ENCODE measurements at places on chromosomes 5 and 9.
A peak's percentile ranks its signal among the peaks of the same experiment; 100 is the strongest.

GRCh38 chr5:36041537-36041845, 25.2 kb downstream of the UGT3A2 start:
- no peak for DNase-seq

GRCh38 chr5:38994324-38994927, 79.8 kb downstream of the RICTOR start:
- peak; percentile 70 for DNase-seq

DNA sequence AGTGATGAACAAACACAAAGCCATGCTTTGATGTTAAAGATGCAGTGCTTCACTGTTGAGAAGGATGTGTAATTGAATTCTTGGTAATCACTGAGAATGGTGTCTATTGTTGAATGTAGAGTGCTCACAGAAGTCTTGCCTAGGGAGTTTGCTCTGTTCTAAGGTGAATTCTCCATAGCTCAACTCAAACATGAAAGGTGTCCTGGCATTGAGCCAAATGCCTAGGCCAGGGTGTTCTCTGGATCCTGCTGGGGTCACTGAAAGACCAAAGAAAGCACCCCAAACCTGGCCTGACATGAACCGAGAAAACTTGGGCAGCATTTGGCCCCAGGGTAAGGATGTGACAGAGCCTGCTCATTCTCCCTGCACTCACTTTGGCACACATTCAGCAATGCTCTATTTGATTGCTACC, 217.3 kb downstream of the ARL15 start:
- DNase-seq: no peak

- peak; percentile 31 for DNase-seq
These were observed 88.4 kb downstream of the ENC1 start for GRCh38 chr5:74552101-74552500.

- DNase-seq: no peak
These were observed 114.7 kb downstream of the KIAA0825 start for GRCh38 chr5:94503677-94504076.

- no peak for DNase-seq
These were observed 148.1 kb downstream of the MAT2B start for GRCh38 chr5:163653526-163653925.

- no peak for DNase-seq
These were observed 4.2 kb downstream of the TXNDC15 start for GRCh38 chr5:134878403-134878802.

- no peak for DNase-seq
These were observed 105.1 kb downstream of the FBN2 start for GRCh38 chr5:128432913-128433440.

DNA sequence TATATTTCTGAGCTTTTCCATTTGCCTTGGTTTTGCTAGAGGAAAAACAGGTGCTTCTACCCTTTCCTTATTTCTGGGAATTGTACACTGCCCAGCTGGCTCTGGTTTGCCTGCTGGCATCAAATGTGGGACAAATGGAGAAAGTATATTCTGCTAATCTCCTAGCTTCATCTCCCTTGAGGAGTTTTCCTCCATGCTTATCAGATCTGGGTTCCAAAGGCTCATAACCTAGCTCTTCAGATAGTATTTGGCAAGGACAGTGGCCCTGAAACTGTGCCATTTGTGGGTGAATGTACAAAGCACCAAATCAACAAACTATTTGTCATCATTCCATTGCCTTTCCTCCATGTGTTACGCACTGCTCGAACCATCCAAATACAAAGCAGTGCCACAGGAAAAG, 16.2 kb downstream of the PRLR start:
- DNase-seq: no peak

DNA sequence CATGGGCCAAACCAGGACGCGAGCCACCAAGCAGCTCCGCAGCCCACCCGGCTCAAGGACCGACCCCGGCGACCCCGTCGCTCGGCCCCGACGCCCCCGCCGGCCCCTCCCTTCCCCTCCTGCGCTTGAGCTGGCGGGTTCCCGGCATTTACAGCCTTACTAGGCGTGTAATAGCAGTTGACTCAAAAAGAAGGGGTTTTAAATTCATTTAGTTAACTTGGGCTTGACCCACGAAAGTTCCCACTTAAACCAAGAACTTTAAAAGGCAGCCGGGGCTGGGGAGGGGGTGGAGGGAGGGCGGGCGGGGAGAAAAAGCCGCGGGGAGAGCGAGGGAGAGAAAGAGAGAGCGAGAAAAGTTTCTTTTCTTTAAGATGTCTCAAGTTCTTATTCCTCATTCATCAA, 636 bp downstream of the PRDM12 start:
- DNase-seq: no peak

DNA sequence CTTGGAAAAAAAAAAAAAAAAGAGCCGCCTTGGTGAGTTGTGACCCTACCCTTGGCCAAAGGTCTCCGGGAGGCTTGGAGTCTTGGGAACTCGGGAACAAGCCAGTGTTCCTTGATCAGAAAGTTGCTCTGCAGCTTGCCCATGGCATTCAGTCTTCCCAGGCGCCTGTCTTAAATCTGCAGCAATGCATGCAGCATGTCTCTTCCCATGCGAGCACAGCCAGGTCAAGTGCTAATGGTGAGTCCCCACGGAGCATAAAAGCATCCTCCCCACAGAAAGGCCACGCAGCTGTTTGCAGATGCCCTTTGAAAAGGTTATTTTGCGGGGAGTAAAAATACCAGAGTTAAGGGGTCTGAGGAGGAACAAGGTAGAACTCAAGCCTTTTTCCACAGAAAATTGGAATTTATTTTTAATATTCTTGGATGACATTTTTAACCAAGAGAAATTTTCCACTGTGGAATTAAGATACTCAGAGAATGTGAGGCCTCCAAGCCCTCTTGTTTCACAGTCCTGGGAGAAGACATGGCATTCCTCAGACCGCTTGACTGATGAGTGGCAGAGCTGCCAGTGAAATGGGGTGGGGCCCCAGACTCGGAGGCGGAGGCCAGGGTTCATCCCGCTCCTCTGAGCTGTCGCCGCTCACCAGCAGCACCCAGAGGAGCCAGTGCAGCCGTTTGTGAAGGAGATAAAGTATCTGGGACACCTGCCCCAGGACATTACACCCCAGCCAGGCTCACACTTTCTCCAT, 81.6 kb downstream of the CYFIP2 start:
- DNase-seq: no peak

DNA sequence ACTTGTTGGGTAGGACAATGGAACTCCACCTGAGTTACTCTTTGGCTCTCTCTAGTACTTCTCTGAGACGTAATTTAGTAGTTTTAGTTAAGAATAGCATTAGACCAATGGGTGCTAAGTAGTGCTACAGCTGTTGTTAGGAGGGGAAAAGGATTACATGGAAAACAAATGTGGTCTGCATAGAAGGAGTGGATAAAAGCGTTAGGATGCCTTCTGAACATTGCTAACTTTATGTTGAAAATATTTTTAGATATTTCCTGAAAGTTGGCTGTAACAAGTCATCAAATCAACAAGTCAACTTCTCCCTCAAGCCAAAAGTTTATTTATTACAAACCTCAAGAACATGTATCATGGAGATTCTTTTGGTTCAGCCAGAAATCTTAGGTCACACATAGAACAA, 409.5 kb upstream of the MEF2C start:
- no peak for DNase-seq

DNA sequence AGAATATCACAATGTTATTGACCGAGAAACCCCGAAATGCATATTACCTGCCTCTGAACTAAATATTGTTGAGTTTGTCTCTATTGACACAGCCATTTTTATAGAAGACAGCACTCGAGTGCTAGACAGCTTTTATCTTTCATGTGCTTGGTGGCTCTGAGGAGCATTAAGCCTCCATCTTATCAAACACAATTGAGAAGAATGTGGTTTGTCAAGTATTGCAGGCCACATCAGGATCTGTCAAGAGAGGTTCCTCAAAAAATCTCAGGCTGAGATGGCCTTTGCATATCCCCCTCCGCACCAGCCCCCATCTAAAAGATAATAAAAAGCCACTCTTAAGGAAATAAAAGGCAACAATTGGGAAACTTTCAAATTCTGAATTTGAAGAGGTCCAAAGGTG, 284.8 kb downstream of the DENND1A start:
- DNase-seq: no peak

- peak; percentile 84 for DNase-seq
These were observed 80.0 kb upstream of the TUT7 start for GRCh38 chr9:86434039-86434726.
